ENCODE measurements at places on chromosomes 5 and 9.

DNA sequence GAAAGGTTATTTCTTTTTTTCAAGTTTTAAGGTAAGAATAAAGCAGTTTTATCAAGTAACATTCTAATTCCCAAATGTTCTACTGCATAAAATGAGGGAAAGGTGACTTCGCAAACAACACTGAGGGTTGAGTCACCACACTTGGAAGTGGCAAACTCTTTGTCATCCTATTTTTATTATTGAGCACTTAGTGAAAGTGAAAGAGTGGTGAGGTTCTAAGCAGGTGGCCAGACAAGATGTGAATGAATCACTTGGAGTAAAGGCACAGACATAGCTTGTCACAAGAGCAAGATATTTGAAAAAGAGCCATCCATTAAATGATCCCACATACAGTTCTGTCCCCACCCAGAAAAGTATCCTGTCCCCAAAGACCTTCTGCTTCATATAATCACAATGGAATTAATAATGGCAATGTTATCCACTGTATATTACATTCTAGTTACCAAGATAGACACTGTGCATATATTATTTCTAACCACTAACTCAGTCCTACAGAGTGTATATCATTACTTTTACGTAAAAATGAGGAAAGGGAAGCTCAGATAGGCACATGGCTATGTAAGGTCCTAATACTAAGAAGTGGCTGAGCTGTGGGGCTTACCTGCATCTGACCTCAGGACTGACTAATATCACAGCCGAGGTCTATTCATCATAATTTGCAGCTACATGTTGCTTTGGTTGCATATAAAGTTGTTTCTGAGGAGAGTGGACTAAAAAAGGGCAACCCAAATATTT lies 730.4 kb upstream of the MEF2C start:
- no peak for DNase-seq

DNA sequence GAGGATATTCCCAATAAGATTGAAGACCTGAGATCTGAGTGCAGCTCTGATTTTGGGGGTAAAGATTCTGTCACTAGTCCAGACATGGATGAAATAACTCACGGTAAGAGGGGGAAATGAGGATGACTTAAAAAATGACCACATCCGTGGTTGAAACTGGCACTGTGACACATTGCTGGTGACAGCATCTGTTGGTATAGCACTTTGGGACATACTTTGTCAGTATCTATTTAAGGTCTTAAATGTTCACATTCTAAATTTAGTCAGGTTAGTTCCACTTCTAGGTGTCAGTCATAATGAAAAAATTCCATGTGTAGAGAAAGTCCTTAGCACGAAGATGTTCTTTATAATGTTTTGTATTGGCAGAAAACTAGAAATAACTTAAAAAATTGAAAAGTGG lies 70.9 kb downstream of the GAPVD1 start:
- no peak for DNase-seq

DNA sequence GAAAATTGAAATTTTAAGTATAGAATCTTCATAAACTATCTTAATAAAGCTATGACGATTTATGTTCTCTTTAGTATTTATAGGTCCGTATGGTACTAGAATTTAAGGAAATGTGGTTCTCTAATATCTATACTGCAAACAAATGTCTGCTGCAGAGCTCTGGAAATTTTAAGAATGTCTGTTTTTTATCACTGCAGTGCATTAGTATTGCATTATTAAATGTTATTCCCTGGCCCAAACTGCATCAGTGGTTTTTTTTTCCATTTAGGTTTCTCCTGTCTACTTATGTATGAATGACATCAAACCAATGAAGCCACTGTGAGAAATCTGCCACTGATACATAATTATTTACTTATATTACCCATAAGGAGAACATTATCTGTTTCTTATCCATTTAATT lies 211.4 kb upstream of the CD180 start:
- DNase-seq = no peak

GRCh38 chr5:107670932-107671741 lies at the start of gene EFNA5:
EFNA5 (minus strand) TSS chr5:107670937.
- no peak for DNase-seq

GRCh38 chr5:88745093-88745696 lies 137.8 kb downstream of the MEF2C start:
- DNase-seq = no peak

- no peak for DNase-seq
These were observed 525 bp downstream of the KIF24 start for GRCh38 chr9:34328500-34328986.
